Choroid plexus epithelial cell (primary cell): ENCODE measurements at places on chromosomes 1 and 21.
A peak's percentile ranks its signal among the peaks of the same experiment; 100 is the strongest.

- peak; percentile 4 for DNase-seq
Measured at GRCh38 chr1:185158800-185159199, 1.8 kb downstream of the SWT1 start.

GRCh38 chr1:27076803-27077202 is 64.2 kb upstream of the TENT5B start:
- no peak for DNase-seq

DNA sequence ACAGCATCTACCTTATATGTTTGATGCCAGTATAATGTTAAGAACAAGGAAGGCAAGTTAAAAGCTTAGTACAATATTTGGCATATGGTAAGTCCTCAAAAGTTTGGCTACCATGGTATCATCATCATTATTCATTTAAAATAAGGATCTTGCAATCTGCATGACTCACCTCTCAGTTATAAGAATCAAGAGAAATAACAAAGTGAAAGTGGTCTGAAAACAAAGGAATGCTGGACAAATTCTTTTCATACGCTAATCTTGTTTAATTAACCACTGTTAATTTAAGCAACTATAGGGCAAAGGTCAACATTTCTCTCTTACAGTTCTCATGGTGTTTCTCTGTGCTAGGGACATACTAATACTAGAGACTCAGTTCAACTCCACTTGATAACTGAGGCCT is 13.0 kb upstream of the CLDN19 start:
- DNase-seq = peak; percentile 73

DNA sequence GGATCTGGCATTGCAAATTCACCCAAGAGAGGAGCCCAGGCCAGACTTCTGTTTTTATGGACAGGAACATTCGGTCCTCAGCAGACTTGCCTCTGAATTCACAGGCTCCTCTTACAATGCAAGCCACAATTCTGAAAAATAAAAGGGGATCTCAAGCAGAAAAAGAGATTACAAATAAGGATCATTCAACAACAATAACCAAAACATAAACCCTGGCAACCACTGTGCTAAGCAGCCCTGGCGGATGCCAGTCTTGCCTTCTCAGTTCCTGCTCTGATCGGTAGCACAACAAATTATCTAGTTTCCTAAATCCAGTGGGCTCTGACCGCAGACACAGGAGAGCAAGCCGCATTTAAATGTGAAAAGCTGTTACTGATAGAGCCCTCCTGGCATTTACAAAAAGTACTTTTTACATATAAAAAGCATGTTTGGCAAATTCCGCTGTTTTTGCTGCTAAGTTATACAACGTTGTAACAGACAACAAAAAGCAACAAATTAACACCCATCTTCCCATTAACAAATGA is 123.4 kb upstream of the FOXD3 start:
- DNase-seq = no peak

DNA sequence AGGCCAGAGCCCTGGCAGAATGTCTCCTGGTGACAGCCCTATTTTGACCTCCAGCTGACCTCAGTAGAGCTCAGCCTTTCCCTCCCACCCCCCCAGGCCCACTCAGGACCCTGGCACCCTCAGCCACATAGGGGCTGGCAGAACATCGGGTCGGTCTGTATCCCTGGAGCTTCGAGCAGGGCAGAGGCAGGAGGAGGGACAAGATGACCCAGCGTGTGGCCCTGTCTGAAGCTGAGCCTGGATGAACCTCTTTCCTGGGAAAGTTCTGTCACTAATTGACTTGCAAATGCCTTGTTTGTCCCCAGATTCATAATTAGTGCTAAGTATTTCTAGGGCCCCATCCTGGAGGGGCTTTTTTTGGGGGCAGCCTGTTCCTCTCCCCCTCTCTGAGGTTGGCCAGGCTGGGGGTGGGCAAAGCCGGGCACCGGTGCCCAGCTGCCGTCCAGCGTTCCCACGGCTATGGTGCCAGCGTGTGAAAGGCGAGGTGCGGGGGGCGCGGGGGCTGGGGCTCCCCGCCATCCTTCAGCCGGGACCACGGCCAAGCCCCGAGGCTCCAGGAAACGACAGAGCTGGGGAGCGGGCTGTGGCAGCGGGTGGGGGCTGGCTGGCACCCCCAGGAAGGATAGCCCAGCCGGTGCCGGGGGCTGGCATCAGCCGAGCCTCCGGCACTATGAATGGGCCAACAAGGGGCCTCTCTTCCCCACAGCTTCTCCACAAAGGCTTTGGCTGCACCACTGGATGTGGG is 31.4 kb downstream of the RHBG start:
- no peak for DNase-seq

GRCh38 chr1:7975212-7975865 is 13.8 kb downstream of the PARK7 start:
- DNase-seq = peak; percentile 89

DNA sequence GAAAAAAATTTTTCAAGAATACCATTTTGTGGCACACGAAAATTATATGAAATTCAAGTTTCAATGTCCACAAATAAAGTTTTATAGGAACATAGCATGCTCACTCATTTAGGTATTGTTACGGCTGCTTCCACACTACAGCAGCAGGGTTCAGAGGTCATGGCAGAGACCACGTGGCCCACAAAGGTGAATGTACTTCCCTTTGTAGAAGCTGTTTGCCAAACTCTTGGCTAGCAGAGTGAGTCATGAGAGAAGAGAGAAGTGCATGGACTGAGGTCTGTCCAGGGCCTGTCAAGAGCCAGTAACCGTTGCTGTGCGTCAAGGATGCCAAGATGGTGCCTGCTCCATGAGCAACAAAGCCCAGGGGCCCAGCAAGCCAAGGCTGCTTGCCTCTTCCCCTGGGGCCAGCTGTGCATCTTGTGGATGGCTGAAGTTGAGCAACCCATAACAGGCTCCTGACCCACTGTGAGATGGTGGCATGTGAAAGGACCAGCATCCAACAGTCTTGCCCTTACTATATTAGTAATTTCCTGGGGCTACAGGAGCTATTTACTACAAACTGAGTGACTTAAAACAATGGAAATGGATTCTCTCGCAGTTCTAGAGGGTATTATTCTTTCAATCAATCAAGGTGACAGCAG is 64.8 kb upstream of the ATP5PO start:
- peak; percentile 8 for DNase-seq

GRCh38 chr1:50493710-50494109 is 70.5 kb upstream of the DMRTA2 start:
- no peak for DNase-seq

DNA sequence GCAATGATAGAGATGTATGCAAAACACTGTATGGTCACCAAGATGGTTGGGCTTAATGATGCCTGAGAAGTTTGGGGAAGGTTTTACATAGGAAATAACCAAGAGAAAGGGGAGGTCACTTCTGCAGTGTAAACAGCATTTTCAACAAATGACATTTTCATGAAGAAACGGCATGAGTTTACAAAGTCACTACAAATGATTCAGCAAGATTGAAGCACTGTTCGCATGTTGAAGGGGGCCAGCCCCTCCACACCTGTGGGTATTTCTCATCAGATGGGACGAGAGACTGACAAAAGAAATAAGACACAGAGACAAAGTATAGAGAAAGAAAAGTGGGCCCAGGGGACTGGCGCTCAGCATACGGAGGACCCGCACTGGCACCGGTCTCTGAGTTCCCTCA is 234.1 kb upstream of the POGK start:
- no peak for DNase-seq

DNA sequence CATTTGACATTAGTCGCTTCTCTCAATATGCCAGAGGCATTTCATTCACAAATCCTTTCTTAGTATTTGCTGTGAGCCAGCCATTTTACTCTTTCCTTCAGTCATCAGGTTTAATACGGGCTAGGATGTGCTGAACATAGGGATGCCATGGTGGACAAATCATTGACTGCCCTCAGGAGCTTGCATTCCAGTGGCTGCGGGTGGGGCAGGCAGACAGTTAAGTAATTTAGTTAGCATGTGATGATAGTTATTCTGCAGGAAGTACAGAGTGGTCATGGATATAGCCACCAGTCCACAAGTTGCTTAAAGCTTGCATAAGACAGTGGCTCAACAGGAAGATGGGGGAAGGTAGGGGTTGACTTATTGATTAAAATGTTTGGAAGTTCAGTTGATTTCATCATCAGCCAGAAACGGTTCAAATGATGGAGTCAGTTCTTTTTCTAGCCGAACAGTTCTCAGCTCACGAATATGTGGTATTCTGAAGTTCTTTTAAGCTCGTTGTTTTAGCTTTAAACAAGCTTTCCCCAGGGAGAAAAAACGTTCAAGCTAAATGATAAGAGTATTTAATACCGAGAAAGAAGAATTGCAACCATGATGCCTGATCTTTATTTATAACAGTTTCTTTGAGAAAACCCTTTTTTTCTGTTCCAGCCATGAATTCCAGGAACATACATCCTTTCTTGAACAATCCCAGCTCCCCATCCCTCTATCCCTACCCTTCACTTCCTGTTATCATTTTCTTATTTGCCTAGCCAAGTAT is 1.4 kb downstream of the SLC22A15 start:
- DNase-seq = peak; percentile 78

DNA sequence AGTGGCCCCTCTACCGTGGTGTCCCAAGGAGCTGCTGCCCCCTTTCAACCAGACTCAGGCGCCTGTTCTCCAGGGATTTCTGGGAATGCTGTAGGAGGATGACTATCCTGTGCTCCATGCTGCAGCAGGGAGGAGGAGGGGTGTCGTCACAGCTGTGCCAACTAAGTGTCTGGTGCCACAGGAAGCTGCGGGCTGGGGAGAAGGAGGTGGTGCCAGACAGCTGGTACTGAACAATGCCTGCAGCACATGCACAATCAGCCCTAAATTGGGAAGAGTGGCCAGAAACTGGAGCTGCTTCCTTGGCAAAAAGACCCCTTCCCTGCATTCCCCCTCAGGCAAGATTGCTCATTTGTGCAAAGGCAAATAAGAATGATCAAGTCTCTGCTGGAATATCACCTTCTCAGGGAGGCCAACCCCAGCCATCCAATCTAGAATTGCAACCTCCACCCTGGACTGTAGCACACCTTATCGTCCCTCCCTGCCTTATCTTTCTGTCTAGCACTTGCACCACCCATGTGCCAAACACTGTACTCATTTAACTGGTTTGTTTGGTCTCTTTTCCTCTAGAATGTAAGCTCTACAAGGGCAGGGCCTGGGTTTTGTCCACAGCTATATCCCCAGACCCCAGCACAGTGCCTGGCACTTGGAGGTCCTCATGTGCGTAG is 33.3 kb downstream of the LAMB3 start:
- no peak for DNase-seq

GRCh38 chr21:39663742-39664492 is 51.2 kb downstream of the B3GALT5 start:
- DNase-seq = no peak

- DNase-seq = no peak
Measured at GRCh38 chr1:210698661-210699060, 370.0 kb downstream of the HHAT start.

DNA sequence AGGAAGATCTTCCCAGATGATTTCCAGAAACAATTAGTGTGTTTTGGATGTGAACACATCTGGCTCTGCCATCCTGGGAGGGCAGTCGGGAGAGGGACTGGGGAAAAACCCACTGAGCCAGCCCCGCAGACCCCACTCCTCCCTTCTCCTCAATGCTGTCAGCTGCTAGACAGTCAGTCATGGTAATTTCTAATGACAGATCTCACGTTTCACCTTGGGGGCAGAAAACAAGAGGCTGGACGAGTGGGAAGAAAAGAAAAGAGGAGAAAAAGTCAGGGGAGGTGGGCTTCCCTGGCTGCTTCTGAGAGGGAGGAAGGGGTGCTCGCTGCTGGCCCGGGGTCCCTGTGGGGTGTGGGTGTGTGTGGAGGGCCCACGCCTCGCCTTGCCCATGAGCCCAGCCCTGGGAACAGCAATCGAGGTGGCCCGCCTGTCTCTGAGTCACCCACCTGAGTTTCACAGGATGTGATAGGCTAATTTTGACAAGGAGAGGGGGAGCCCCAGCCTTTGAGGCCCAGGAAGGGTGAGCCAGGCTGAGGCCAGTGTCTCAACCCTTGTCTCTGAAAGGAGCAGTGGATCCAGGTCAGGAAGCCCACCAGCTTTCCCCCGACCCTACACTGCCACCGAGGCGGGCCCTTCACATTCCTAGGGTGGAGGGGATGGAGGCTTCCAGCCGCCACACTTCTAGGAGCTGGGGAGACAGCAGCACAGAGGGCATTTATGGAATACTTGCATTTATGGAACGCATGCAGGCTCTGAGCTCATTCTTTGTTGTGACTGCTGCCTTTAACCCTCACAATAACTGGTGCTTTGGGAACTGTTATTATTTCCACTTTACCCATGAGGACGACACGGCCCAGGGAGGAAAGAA is 49.1 kb upstream of the IFNLR1 start:
- no peak for DNase-seq

GRCh38 chr1:212491454-212491853 is 58.7 kb downstream of the NENF start:
- DNase-seq = no peak

DNA sequence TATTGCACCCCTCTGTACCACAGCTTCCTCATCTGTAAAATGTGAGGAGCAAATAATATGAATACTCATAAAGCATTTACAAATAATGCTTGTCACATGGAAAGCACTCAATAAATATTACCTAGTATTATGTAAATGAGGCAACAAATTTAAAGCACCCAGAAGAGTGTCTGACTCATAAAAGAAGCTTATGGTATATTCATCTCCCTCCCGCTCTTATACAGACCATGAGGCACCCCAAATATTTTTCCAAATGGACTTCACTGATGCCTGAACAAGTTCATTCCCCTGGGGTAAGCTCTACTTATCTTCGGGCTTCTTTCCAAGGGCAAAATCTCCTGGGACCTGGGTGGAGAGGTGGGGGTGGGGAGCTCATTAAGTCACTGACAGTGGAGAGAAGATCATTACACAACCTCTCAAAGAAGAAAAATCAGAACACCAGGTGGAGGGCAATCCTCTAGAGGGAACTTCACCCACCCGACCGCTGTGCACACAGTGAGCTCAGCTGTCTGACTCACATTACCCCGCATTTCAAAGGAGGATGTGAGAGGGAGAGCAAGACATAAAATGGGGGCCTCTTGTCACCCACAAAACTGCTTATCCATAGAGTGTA is 166.2 kb downstream of the ASTN1 start:
- DNase-seq = no peak

DNA sequence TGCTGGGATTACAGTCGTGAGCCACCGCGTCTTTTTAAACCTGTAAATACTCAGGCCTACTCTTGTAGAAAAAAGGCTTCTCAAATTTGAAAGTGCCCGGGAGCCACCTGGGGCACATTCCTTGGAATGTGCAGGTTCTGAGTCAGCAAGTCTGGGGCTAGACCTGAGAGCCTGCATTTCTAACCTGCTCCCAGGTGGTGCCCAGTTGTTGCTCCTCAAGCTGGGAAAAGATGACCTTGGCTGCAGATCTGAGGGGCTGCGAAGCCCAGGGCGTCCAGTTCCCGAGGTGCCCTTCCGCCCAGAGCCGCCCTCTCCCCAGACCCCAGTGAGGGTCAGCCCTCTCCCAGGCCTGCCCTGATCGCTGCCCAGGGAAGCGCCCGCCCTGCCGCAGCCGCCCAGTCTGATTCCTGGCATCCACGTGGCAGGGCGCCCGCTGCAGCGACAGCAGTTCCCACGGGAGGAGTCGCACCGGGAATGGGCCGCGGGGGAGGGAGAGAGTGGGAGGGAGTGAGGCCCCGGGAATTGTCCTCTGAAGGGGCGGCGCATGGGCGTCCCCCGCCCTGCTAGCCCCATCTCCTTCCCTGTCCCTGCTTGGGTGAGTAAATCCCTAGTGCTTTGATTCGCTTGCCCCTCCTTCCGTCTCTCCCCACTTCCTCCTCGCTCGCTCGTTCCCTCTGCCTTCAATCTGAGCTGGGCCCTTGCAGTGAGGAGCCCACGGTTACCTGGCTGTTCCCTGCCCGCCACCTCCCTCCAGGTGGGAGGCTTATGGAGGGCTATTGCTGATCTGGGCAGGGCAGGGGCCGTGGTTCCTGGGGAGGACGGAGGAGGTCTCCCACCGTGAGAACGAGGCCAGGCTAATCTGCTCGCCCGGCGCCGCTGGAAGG is 18.8 kb upstream of the TENT5B start:
- DNase-seq = peak; percentile 58

- no peak for DNase-seq
Measured at GRCh38 chr21:40792691-40793456, 54.1 kb downstream of the DSCAM start.
